ENCODE measurements at places on chromosomes 12 and 14.

DNA sequence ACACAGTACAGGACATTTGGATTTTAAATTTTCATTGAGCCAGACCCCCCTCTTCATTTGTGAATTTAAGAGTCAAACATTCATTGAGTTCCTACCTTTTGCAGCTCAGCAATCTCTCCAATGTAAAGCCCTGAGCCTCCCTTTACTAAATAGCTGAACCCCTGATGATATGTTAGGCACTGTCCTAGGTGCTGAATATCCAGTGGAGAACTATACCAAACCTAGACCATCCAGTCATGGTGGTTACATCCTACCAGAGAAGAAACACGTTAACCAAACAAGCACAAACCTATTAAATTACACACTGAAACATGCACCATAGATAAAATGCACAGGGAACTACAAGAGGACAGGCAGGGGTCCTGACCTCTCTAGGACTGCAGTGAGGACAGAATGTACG is 1585.3 kb upstream of the TMEM132C start:
- no peak for DNase-seq

DNA sequence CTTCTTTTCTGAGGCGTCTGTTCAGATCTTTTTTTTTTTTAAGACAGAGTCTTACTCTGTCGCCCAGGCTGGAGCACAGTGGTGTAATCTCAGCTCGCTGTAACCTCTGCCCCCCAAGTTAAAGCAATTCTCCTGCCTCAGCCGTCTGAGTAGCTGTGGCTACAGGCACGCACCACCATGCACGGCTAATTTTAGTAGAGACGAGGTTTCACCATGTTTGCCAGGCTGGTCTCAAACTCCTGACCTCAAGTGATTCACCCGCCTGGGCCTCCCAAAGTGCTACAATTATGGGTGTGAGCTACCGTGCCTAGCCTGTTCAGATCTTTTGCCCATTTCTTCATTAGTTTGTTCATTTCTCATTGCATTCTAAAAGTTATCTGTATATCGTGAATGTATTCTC is 55.1 kb upstream of the DBX2 start:
- DNase-seq: no peak

- no peak for DNase-seq
Measured at GRCh38 chr14:81927070-81927469, 393.4 kb upstream of the SEL1L start.

- no peak for DNase-seq
Measured at GRCh38 chr14:34051966-34052657, 101.2 kb upstream of the EGLN3 start.

DNA sequence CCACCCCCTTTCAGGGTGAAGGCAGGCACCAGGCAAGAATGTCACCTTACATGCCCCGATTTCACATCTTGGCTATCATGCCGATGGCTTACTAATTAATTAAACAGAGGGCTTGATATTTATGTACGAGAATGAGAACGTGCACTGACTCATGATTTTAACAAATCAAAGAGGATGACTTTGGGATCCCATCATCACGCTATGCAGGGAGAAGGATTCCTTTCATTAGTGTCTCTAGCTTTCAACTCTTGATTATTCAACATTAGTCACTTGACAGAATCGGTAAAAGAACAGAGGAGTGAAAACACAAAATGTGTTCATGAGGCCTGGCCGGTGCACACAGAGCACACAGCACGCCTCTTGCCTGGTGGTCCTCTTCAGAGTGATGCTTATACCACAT is 80.6 kb downstream of the PRKAB1 start:
- no peak for DNase-seq

GRCh38 chr12:110971189-110971920 is 51.0 kb upstream of the MYL2 start:
- no peak for DNase-seq

DNA sequence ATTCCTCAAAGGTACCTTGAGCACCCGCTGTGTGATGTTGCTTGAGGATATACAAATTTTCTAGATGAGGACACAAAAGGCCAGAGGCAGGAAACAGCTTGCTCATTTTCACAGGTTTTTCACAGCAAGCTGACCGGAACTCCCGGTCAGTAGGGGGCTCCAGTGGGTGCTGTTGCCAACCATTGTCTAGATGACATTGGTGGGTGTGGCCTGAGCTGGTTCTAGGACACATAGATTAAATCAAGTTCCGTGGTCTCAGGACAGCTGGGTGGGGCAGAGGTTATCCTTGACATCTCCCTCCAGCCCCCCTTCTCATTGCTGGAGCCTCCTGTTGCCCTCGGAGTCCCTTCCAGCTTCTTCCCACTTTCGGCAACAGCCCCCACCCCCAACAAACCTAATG is 153.6 kb upstream of the FKBP4 start:
- DNase-seq: no peak

DNA sequence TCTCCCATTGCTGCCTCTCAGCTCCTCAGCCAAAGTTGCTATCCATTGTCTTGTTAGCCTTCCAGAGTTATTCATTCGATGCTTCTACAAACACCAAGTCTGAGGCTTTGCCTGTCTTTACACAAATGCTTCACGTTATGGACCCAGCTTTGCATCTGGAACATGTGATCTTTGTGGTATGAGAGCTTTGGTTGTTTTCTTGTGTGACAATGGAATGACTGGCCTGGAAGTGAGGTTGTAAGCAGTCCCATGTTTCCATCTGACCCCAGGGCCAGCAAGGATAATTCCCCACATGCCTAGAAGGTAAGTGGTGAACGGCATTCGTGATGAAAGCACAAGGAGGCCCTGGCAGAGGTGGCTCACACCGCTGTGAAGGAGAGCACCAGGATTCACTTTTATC is 866.7 kb upstream of the TMEM132C start:
- no peak for DNase-seq

DNA sequence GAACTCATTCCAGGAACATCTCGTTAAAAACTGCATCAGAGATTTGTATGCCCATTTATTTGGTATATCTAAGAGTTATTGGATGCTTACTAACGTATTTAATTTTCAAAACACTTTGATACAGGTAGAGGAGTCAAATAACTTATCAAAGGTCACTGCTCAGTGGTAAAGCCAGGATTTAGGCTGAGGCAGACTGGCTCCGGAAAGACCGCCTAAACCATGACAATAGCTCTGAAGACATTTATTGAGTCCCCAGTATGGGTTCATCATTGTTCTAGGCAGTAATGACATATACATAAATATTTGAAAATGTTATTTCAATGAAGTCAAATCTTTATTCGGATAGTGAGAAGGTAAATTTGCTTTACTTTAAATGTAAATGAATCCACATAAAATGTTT is 30.3 kb downstream of the WBP11 start:
- no peak for DNase-seq

DNA sequence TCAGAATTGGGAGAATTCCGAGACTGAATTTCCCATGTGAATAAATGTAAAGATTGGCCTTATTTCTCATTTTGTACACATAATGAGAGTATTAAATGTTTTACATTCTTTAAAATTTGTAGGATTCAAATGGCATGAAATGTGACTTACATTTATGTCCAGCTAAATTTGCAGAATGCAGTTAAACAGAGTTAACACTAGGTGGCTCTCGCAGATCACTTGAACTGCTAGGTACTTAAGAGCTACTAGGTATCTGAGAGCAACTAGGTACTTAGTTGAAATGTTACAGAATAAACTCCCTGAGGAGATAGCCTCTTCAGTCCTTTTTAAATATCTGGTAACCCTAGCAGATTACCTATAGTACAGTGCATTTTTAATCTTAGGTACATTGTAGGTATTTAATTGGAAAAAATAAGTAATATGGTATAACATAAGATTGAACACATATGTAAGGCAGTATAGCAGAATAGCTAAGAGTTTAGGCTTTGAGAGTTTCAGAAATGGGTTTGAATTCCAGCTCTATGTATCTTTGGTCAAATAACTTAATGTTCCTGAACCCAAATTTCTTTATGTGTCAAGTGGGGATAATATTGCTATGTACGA is 73.8 kb downstream of the KIAA0586 start:
- peak; percentile 27 for DNase-seq

- no peak for DNase-seq
Measured at GRCh38 chr12:57315681-57316080, 64.7 kb upstream of the STAC3 start.

- no peak for DNase-seq
Measured at GRCh38 chr12:100331871-100332270, 25.0 kb upstream of the SLC17A8 start.
